Fibroblast of villous mesenchyme (primary cell): ENCODE measurements at places on chromosomes 11 and 22. TPM values are rescaled to one million over a fixed set of nuclear protein-coding genes. Genes with fewer than 3 reads are reported as not detected.

GRCh38 chr11:46339816-46340215 is 7.4 kb upstream of the DGKZ start:
- DNase-seq = peak; percentile 63

CAPRIN1 gene
- 172 and 240 TPM in 2 replicates for total RNA-seq

ZBED5 gene
- total RNA-seq = 22.5 and 31.1 TPM in 2 replicates

- no peak for DNase-seq
Measured at GRCh38 chr11:15288863-15289262, 174.1 kb downstream of the INSC start.

DNA sequence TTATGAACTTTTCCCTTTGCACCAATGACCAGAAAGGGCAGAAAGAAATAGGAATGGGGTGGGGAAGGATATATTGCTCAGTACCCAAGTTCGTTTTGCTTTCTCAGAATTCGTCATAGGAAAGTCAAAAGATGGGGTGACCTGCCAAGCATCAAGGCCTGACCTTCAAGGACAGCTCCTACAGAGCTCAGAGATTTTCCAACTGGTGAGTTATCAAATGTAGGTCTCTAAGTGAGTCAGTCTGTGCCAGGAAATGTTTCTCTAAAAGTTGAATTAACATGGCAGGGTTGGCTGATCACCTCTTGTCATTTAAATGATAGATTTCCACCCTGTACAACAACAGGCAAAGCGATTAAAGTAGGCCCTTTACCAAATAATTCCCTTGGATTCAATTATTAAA is 307.2 kb downstream of the CADM1 start:
- no peak for DNase-seq
